ENCODE measurements at places on chromosomes 6 and 20. TPM values are rescaled to one million over a fixed set of nuclear protein-coding genes. Genes with fewer than 3 reads are reported as not detected.

Gene GPX5
- not detected for polyA plus RNA-seq

Gene TSPO2
- not detected for polyA plus RNA-seq

Gene HTR1E
- polyA plus RNA-seq = not detected

Gene ADGB
- polyA plus RNA-seq = not detected

Gene RUNX2
- polyA plus RNA-seq = 2.6 TPM

Gene SRMS
- not detected for polyA plus RNA-seq

Gene FRMD1
- polyA plus RNA-seq = 0.03 TPM

Gene THBS2
- 22.8 TPM for polyA plus RNA-seq

Gene OR2J3
- not detected for polyA plus RNA-seq

Gene CD93
- 52.6 TPM for polyA plus RNA-seq

Gene IL17A
- polyA plus RNA-seq = not detected

Gene B4GALT5
- 46.4 TPM for polyA plus RNA-seq

Gene FGD2
- polyA plus RNA-seq = 10.5 TPM

Gene HEY2
- 3.0 TPM for polyA plus RNA-seq

Gene EFCAB8
- 0.11 TPM for polyA plus RNA-seq

Gene ADAM33
- 111 TPM for polyA plus RNA-seq

Gene XKR7
- 0.03 TPM for polyA plus RNA-seq

Gene SLC4A11
- polyA plus RNA-seq = 1.8 TPM

Gene ANKRD66
- polyA plus RNA-seq = not detected

Gene IL17F
- polyA plus RNA-seq = not detected

Gene CRISP3
- 0.65 TPM for polyA plus RNA-seq

Gene ALDH8A1
- polyA plus RNA-seq = 0.60 TPM

Gene TSPYL1
- 56.0 TPM for polyA plus RNA-seq
